Activated T-cell treated with anti-CD3 and anti-CD28 coated beads, Interleukin-2, amount 50 U/mL, for 72 hours (primary cell): ENCODE measurements at places on chromosomes 5 and 9.

DNA sequence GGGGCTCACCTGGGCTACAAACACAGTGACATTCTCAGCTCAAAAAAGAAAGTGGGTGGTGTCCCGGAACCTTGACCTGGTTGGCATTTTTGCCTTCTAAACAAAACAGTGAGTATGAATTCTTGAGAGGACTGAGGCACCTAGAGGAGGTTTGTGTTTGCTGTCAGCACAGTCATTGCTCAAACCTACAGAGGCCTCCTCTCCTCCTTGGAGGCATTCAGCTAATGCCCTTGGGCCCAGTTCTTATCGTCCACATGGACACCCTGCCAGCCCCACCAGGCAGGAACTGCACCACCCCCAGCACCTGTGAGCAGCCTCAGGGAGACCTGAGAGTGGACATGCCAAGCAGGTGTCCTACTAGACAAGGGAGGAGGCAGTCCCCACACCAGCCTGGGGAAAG, 156.7 kb downstream of the SYK start:
- DNase-seq, result no peak

GRCh38 chr5:31939151-31939550, 235.0 kb downstream of the GOLPH3 start:
- no peak for DNase-seq

DNA sequence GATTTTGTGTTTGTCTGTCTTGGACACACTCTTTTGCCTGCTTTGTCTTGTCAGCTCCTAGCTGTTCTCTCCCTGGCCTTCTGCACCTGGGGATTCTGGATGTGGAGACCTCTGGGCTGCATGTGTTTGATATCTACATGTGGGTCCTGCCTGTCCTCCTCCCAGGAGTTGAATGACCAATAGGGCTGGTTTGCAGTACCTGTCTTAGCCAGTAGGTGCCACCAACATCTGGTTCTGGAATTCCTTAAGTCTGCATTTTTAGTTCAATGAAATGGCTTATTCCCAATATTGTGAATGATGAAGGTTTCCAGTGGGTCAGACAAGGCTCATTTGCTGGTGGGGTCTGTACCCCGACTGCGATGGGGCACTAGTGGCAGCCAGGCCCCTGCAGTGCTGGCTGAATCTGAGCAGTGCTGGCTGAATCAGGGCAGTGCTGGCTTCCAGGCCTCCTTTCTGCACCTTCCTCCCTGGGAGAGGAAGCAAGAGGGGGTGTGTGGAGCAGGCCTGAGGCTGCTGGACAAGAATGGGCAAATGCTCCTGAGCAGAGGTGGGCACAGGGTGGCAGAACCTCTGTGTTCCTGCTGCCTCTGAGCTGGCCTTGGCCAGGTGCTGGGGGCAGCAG, 73.3 kb downstream of the RXRA start:
- no peak for DNase-seq

DNA sequence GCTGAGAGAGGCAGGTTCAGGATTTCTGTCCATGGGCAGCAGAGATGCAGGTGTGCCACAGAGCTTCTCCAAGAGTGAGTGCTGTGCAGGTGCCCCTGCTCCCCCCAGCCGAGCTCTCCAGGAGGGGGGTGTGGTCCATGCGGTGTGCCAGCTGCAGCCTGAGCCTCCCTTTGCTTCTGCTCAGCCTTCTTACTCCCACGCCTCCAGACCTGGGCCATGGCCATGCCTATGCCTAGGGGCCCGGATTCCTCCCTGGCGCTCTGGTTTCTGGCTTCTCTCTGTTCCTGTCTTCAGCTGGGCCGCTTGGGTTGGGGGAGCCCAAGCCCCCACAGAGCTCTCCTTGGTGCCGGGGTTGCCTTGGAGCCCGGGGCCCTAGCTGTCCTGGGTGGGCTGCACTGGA, 133.3 kb downstream of the CACNA1B start:
- no peak for DNase-seq

DNA sequence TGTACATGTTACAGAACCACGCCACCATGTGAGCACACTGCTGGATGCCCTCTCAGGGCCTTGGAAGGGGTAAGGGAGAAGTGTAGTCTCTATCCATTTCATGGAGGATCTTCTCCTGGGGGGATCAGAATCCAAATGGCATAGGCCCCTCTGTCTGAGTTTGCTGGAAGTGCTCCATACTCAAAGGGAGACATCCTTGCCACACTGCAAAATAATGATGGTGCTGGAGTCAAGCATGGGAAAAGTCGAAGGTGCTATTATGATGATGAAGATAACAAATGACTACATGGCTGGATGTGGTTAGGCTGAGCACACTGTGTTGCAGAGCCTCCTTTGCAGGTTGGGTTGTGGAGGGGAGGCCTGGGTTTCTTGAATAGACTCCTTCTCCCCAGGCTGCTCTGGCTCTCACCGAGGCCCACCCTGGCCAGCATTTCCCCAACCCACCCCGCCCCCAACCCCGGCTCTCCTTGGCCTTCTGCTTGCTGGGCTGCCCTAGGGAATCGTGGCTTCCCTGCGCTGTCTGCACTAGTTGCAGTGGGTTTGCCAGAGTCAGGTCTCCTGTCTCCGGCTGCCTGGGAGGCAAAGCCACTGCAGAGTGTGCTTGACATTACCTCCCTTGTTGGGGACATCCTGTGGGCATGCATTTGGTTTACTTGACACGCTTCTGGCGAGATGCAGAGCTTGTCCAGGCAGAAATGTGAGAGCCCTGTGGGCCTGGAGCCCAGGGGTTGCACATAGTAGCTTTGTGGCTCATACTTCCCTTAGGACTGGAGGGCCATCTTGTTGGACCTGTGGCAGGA, 3.0 kb downstream of the MVB12B start:
- DNase-seq, result peak; percentile 22

GRCh38 chr9:113454914-113455761, 8.4 kb upstream of the RGS3 start:
- DNase-seq, result no peak
